ENCODE measurements at places on chromosomes 11 and 22.
A peak's percentile ranks its signal among the peaks of the same experiment; 100 is the strongest.

- DNase-seq: no peak
Observed at GRCh38 chr11:75453916-75454655, 21.1 kb upstream of the KLHL35 start.

GRCh38 chr22:36577019-36577418 is 48.1 kb upstream of the EIF3D start:
- DNase-seq: peak; percentile 70

- DNase-seq: no peak
Observed at GRCh38 chr11:127816962-127817361, 770.4 kb downstream of the ETS1 start.

GRCh38 chr11:72724851-72725723 is 27.1 kb downstream of the ARAP1 start:
- peak; percentile 65 for DNase-seq

DNA sequence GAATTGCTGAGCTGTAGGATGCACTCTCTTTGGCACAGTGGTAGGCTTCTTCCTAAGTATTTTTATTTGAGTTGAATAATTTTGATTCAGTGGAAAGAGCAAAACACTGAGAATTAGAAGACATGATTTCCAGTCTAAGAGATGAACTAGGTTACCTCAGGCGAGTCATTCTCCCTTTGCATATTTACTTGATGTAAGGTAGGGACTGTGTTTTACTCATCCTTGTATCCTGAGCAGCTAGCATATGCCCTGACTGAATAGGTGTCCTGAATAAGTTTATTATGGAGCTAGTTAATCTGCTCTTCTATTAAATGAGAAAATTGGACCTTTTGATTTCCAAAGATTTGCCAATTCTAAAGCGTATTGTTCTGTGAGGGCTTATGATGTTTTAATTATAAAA is 50.7 kb downstream of the STIM1 start:
- no peak for DNase-seq

- DNase-seq: no peak
Observed at GRCh38 chr22:11616811-11617210, 3911.2 kb upstream of the OR11H1 start.

GRCh38 chr11:7894251-7894650 is 36.8 kb downstream of the OR10A6 start:
- DNase-seq: no peak

DNA sequence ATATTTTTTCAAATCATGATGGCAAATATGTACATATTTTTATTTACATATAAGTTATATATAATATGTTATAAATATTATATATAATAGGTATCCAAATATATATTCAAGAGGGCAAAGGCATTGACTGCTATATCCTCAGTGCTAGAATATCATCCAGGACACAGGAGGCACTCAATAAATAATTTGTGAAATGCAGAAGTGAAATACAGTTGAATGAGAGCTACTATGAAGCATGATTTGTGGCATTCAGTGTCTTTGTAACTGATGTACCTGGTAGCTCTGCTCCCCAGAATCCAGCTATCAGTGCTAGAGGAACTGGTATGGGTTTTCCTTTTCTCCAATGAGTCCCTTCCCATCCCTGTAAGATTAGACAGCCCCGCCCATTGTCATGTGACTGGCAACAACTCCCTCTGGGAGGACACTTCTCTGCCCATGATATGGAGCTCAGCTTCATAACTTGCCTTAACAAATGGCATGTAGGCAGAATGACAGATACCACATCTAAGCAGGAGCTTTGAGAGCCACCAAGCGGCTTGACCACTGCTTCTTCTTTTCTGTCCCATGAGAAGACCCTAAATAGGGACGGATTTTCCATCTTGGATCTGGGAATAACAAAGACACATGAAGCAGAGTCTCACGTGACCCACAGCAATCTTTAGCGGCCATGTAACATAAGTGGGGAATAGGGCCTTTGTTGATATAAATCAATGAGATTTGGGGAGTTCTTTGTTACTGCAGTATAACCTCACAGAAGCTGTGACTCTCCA is 10.2 kb upstream of the CD82 start:
- no peak for DNase-seq

DNA sequence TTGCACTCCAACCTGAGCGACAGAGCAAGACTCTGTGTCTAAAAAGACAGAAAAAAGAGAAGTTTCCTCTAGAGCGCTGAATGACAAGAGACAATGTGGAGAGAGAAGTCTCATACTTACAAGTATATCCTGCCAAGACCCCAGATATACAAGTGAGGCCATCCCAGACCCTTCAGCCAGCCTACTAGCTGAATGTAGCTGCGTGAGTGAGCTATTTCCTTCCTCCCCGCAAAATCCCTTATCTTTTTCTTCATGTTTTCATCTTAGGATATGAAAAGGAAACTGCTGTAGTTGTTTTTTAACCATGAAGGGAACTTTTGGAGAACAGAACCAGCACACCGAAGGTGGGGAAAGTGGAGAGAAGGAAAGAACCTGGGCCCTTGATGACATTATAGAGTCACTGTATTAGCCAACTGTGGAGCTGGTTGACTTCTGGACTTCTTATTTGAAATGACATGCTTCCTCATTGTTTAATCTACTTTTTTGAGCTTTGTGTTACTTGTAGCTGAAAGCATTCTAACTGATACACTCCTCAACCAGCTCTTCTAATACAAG is 4.4 kb upstream of the DDX17 start:
- DNase-seq: no peak

DNA sequence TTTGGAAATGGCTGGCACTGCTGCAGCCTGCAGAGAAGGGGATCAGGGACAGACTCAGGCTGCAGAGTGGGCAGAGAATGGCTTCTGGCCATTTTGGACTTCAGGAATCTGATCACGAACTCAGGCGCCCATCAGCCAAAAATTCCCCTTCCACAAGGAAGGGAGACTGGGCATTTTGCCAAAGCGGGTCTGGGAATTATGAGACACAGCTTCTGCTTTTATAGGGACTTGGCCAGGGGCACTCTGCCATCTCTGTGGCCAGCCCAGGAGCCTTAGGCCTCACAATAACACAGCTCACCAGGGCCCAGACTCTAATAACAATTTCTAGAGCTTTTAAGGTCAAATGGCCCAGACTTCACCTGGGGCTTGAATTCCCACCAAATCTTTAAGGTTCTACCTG is 74.7 kb downstream of the CHST1 start:
- DNase-seq: no peak

- DNase-seq: no peak
Observed at GRCh38 chr11:27088353-27088752, 47.7 kb downstream of the BBOX1 start.

GRCh38 chr11:129968591-129969419 is 33.8 kb downstream of the PRDM10 start:
- no peak for DNase-seq

- DNase-seq: no peak
Observed at GRCh38 chr11:58639669-58640068, 17.2 kb downstream of the CNTF start.

GRCh38 chr11:44527476-44527875 is 38.0 kb upstream of the CD82 start:
- no peak for DNase-seq

DNA sequence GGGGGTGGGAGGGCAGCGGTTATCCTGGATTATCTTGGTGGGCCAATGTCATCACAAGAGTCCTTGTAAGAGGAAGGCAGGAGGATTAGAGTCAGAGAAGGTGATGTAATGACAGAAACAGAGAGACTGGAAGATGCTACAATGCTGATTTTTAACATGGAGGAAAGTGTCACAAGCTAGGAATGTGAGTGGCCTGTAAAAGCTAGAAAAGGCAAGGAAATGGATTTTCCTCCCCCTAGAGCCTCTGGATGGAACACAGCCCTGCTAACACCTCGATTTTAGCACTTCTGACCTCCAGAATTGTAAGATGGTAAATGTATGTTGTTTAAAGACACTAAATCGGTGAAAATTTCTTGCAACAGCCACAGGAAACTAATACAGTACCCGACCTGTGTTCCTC is 109.3 kb downstream of the MN1 start:
- DNase-seq: no peak

DNA sequence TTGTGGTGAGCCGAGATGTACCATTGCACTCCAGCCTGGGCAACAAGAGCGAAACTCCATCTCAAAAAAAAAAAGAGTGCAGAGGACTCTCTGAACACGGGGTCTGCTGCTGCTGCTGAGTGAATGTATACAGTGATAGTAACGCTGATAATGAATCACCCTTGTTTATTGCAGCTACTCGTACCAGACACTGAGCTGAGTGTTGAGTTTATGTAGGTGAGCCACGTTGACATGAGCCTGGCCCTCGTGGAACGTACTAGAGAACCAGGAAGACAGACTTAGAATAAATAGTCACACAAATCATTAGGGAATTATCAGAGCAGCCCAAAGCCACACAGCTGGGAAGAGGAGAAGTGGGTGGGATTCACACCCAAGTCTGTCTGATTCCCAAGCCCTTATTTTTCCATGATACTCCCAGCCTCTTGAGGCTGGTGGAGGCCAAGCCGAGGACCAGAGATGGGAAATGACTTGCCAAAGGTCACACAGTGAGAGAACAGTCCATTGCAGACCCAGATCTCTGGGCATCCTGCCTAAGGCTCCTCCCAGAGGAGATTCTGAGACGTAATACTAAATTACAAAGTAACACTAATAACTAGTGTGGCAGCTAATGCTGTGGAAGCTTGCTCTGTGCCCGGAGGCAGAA is 34.8 kb downstream of the MB start:
- no peak for DNase-seq

DNA sequence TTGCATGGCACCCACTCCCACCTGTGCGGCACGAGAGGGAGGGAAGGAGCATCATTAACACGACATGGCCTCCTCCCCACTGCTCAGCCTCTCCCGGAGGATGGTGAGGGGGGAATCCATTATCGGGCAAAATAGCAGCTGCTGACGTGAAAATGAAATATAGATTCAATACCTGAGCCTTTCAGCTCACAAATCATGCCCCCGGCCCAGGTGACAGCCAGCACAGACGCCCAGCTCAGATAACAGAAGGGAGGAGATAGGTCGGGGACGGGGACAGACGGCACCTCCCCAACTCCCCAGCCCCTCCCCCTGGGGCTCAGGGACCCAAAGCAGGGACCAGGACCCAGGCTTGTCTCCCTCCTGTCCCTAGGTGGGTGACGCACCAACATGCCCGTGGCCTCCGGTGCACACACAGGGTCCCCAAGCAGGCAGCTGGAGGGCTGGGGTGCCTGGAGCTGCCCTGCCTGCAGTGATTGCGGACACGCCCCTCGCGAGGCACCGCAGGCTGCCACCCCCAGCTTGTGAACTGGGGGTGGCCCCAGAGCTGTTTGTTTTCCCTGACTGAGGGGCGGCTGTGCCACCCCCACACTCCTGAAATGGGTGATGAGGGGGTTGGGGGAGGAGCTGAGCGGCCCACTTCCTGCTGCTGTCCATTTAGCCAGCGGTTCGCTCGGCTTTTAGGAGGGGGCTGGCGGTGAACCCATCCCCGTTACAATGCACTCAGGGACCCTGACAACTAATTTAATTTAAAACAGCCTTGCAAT is 31.7 kb downstream of the FLRT1 start:
- no peak for DNase-seq

GRCh38 chr11:35477901-35478300 is 47.5 kb downstream of the PAMR1 start:
- no peak for DNase-seq

GRCh38 chr22:38981992-38982927 is at the start of gene APOBEC3B:
Gene APOBEC3B (plus strand): TSS chr22:38982347. CDS start chr22:38982454, 107 bp downstream.
- DNase-seq: peak; percentile 79

DNA sequence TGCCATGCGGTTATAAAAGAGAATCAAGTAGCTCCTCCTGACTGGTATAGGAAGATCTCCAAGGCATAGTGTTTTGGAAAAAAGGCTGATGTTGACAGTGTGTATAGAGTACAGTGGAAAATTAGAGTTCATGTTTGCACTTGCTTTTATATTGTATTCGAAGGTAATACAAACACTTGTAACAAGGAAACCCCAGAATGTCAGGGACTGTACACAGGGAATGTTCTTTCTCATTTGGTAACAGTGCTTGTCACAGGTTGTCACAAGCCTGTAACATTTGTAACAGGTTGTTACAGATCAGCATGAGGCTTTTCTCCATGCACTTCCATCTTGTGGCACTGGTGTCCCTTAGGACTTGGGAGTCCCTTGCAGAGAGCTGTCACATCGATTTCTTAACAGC is 64.0 kb downstream of the GRK3 start:
- no peak for DNase-seq

DNA sequence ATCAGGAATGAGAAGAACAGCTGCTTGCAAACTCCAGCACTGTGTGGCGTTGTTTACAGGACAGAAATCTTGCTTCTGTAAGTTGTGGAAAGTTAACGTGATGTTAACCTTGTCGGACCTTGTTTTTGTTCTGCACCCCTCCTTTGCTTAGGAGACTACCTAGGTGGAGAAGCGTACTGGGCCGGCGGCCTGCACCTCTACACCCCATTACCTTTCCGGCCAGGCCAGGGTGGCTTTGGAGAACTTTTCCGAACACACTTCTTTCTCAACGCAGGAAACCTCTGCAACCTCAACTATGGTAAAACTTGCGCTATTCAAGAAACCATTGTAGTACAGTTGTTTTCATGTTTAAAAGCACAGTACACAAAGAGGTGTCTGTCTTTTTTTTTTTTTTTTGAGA is 33.7 kb downstream of the SAMM50 start:
- DNase-seq: no peak

DNA sequence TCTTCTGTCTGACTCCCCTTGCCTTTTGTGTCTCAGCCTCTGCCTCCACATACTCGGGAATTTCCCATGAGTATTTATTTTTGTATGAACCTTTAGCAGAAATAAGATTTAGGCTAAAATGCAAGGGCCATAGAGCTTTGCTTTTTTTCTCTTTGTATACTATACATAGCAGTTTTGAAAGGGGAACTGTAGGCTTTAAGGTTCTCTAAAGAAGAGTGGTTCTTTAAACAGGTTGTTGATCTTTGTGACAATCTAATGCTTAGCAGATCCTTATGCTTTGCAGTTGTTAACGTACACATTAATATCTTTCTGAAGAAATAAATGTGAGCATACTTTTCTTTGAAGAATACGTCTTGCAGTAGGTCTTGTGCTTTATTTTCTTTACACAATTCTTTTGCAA is 35.0 kb downstream of the TBCEL start:
- DNase-seq: no peak

- DNase-seq: no peak
Observed at GRCh38 chr22:16789860-16790493, 35.2 kb downstream of the XKR3 start.

DNA sequence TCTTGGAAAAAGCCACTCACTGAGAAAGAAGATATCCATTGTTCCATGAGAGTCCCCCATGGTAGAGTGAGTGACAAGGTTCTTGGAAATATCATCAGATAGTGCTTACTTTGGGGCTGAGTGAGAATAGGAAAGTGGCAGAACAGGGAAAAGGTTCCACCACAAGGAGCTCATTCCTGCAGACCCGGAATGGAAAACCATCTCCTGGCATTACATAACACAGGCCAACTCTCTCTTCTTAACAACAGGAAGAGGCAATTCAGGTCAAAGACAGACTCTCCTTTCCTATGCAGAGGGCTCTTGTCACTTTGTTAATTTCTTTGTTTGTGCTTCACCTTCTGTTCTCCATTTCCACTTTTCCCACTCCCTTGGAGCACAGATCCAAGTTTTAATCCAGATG is 259.7 kb downstream of the KIRREL3 start:
- DNase-seq: no peak

Data from HFF-Myc (cell line).